ENCODE measurements at places on chromosomes 2 and 18.
A peak's percentile ranks its signal among the peaks of the same experiment; 100 is the strongest.

DNA sequence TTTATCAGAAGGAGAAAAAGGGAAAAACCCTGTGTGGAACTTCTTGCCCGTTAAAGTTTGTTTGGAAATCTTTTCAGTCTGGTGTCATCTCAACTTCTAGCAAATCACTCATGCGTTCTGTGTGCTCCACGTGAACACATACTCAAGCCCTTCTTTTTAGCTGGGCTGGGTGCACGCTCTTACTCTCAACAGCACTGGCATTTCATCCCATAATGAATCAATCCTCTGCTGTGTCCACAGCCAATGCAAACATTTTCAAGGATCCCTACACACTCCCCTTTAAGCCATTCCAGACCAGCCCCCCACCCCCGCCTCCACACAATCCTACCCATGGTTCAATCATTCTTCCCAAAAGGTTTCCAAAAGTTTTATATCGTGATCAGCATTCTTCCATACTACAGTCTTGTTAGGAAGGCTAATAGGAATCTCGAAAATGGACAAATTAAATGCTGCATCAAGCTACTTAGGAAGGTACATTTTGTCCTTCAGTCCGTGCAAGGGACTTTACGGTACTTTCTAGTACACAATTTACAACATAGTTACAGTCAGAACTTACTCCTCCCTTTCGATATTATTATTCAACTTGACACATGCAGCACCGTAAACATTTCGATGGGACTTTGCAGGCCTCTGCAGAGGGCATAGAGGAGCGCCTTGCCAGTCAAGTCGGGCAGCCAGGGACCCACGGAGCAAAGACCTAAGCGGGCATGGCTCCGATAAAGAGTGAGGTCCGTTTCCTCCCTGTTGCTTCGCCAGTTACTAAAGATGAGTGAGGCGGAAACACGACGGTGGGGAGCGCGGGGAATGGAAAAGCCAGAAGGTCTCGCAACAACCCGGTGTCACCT lies 1.4 kb downstream of the PTGR3 start:
- DNase-seq: peak; percentile 9

DNA sequence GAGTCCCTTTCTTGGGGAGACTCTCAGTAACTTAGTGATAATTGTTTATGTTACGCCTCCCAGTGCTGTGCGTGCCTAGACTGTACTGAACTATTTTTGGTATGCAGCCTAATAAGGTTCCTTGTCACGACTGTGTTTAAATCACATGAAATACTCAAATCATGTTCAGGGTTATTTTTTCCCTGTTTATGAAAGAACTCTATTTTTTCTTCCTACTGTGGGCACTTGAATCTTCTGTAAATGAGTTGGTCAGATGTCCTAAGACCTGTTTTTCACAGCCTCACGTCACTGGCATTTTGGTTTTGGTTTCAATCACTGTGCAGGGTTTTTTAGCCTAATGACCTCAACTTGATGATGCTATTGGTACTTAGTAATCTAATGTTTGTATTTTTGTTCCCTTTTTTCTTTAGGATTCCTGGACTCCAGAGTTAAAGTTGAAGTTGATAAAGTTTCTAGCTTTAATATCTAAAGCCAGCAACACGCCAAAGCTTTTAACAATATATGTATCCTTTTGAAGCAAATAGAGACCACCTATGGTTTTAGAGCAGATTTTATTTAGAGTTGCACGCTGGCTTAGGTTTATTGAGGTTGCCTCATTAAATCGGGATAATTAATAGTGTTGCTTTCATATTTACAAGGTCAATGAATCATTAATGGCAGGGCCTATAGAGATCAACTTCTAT lies 24.0 kb downstream of the ARMC9 start:
- DNase-seq: no peak

- peak; percentile 36 for DNase-seq
These were observed 10.9 kb downstream of the INPP4A start for GRCh38 chr2:98455494-98455976.

DNA sequence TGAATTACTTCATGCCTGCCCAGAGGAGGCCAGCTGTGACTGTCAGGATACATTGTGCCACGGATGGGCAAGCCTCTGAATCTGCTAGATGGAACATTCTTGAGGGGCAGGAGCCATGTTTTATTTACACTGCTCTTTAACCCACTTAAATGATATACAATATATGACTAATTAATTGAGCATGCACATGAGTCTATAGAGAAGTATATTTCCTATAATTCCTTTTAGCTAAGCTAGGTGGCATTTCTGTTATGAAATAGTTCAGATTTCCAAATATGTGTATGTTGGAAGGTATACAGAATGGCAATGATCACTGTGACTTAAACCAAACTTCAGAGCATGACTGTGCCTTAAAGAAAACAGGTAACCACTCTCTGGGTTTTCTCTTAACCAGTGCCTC lies 131.7 kb downstream of the RAB3GAP1 start:
- no peak for DNase-seq

DNA sequence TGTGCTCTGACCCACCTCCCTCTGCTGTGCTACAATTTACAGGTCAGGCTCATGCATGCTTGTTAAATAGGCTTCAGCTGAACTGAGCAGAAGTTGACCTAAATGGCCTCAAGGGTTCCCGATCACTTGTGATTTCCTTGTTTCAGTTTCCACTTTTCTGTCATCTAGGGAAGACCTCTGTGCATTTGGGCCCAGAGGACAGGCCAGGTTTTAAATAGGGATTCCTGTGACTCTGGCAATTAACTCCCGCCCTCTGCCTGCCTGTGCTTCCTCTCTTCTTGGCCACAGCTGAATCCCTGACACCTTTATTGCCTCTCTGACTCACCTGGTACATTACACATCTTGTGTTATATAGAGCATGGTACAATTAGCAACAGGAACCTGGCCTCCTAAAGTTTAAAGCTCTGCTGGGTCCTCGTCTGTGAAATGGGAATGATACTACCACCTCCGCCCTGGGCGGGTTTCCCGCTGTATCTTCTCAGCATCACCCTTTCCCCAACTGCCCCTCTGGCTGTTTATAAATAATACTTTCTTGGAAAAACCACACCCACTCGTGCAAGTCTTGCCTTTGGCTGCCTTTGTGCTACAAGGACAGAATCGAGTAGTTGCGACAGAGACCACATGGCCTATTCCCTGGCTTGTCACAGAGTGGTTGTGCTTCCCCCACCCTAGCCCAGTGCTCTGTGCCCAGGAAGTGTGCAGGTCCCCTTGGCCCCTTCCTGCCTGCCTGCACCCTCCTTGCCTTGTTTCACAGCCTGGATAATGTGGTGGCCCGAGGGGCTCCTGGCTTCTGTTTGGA lies 7.9 kb downstream of the CABLES1 start:
- no peak for DNase-seq

DNA sequence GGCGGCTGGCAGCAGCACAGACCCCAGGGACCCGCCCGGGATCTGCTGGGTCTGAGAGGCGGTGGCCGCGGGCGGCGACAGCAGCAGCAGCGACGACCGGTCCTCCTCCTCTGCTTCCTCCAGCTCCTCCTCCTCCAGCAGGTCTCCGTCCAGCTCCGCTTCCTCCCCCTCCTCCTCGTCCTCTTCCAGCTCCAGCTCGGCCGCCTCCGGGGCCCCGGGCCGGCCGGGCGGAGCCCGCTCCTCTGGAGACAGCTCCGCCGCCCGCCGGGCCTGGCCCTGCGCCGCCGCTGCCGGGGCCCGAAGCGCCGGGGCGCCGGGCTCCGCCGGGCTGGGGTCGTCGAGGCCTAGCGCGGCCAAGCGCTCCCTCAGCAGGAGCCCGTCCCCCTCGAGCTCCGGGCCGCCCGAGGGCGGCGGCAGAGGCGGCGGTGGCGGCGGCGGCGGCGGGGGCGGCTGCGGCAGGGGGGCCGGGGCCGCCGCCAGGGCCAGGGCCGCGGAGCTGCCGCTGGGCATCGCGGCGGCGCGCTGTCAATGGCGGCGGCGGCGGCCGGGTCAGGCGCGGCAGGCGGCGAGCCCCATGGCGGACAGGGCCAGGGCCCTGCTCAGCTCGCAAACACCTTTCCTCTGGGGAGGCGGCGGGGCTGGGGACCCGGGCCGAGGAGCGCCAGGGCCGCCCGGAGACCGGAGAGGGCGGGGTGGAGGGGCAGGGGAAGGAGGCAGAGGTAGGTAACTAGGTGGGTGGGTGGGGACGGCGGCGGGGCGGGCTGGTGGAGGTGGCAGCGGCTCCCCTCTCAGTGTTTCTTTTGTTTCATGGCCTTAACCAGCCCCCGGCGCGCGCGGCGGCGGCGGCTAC lies 445 bp downstream of the MEX3C start:
- DNase-seq: peak; percentile 43

- no peak for DNase-seq
These were observed 9.1 kb upstream of the HMSD start for GRCh38 chr18:63940008-63940407.
